Hair follicle dermal papilla cell (primary cell): ENCODE measurements at places on chromosomes 13 and 19. TPM values are rescaled to one million over a fixed set of nuclear protein-coding genes. Genes with fewer than 3 reads are reported as not detected.

COX7A1 gene
- 13.3 and 14.1 TPM in 2 replicates for total RNA-seq

ZNF121 gene
- 35.2 and 36.2 TPM in 2 replicates for total RNA-seq

FCER2 gene
- not detected in 2 replicates for total RNA-seq

COX6B2 gene
- not detected in 2 replicates for total RNA-seq

FGF22 gene
- total RNA-seq: 0.16 TPM in 1 of 2 replicates, not detected in the other

BORCS8 gene
- total RNA-seq: 15.4 and 15.9 TPM in 2 replicates

CGB8 gene
- not detected in 2 replicates for total RNA-seq

PTGER1 gene
- total RNA-seq: 0.32 and 1.1 TPM in 2 replicates

AMH gene
- 1.6 and 2.1 TPM in 2 replicates for total RNA-seq

OR7C1 gene
- total RNA-seq: not detected in 2 replicates
